ENCODE measurements at places on chromosomes 6 and 20.

DNA sequence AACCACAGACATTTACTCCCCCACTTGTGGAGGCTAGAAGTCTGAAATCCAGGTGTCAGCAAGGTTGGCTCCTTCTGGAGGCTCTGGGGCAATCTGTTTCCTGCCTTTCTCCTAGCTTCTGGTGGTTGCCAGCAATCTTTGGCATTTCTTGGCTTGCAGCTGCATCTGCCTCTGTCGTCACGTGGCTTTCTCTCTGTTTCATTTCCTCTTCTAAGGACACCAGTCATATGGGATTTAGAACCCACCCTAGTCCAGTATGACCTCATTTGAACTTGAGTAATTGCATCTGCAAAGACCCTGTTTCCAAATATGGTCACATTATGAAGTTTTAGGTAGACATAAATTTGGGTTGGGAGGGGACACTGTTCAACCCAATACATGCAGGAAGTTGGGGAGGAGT is 56.2 kb upstream of the EPB41L1 start:
- no peak for DNase-seq

DNA sequence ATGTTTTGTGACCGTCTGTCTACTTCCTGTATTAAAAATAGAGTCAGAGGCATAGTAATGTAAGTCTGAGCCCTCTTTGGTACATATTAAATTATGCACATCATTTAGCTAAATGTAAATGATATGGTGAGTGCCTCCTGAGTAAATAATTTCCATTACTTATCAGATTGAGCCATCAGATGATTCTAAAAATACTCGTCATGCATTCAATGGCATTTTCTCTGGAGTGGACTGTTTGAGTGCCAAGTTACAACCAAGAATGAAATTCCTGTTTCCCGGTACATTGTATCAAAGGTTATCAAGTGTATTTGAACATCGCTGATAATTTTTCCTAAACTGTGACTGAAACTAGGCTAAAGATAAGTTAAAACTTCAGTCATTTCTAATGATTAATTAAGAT is 81.0 kb downstream of the AKAP7 start:
- no peak for DNase-seq

DNA sequence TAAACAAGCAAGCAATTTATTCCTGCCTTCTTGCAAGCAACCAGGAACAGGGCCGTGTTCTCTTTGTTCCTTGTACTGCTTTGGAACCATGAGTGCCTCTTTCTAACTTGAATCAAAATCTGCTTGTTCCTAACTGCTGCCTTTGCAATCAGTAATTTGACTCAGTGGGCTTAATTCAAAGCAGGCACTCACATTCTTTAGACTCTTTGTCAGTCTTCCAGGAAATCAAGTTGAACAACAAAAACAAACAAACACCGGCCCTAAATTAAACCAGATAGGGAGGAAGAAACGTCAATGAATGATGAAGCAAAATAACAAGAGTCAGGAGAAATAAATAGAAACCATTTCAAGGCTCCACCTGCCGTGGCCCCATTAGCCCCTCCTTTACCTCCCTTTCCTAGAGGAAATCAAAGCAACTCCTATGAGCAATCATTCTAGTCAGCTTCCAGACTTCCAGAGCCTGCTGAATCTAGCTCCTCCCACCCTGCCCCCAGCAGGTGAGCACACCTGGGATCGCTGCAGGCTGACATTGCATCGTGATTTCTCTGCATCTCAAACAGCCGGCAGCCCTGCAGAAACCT is 582.2 kb upstream of the FLRT3 start:
- no peak for DNase-seq

- no peak for DNase-seq
Observed at GRCh38 chr6:31767096-31767645, 4.7 kb downstream of the SAPCD1 start.

DNA sequence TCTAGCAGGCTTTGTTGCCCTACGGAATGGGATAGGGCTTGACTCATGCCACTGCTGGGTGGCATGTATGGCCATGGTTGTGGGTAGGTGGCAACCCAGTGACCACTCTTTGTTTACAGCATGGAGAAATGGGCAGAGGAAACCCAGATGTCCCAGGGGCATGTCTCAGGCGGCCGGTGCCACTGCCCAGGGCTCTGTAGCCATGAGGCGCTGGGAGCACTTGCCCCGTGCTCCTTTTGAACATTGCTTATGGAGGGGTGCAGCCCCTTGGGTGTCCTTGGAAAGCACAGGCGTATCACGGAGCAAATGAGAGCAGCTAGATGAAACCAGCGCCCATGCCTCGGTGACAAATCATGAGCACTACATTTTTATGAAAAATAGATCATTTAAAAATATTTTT is 212.5 kb upstream of the ECI2 start:
- no peak for DNase-seq

- no peak for DNase-seq
Observed at GRCh38 chr6:137780447-137781034, 86.5 kb upstream of the TNFAIP3 start.

DNA sequence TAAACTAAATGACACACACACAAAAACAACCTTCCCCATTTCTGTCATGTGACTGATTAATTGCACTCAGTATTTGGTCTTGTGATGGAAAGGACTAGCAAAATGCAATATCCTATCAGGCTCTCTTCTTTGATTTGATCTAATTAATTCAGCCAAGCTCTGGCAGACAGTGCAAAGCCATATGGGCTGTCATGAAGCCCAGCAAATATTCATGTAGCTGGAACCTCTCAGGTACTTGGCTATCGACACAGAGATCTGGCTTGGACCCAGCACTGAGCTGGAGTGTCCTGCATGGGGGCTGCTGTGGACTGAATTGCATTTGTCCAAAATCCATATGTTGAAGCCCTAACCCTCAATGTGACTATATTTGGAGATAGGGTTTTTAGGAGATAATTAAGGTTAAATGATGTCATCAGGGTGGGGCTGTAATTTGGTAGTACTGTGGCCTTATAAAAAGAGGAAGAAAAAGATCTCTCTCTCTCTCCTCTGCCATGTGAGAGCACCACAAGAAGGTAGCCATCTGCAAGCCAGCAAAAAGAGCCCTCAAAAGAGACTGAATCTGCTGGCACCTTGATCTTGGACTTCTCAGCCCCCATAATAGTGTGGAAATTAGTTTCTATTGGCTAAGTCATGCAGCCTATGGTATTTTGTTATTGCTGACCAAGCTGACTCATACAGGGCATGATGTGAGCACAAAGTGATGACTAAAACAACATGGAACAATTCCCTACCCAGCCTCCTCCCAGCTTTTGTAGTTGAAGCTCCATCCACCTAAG is 77.1 kb downstream of the STMND1 start:
- no peak for DNase-seq

GRCh38 chr6:105884011-105884410 is 202.1 kb upstream of the PRDM1 start:
- DNase-seq, result no peak

- DNase-seq, result no peak
Observed at GRCh38 chr6:10586302-10586701, 65.2 kb downstream of the GCNT2 start.

DNA sequence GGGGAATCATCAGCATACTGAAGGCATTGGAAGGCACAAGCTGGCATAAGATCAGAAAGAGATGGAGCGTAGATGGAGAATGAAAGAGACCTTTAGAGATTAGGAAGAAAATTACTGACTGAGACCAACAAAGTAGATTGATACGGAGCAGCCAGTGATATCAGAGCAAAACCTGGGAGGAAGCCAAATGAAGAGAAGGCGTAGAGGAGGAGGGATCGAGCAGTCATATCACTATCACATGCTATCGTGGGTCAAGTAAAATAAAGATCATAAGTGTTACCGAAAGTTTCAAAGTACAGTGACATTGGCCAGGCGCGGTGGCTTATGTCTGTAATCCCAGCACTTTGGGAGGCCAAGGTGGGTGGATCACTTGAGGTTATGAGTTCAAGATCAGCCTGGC is 53.6 kb upstream of the FANCE start:
- DNase-seq, result no peak

DNA sequence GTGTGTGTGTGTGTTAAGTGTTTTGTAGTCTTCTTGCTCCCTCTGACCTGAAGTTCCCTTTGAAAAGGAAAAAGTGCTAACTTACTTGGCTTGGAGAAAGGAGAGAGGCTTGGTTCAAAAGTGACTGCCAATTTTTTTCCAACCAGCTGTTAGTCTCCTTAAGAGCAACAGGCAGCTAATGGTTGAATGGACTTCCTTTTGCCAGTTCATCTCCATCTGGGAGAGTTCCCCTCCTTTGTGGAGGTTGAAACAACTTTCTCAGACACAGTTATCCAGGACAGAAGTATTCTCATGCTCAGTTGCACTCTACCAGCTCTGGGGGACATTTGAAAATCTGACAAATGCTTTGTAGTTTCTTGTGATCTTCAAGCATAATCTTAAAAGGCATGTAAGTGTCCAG is 4.5 kb downstream of the RIPOR2 start:
- no peak for DNase-seq

DNA sequence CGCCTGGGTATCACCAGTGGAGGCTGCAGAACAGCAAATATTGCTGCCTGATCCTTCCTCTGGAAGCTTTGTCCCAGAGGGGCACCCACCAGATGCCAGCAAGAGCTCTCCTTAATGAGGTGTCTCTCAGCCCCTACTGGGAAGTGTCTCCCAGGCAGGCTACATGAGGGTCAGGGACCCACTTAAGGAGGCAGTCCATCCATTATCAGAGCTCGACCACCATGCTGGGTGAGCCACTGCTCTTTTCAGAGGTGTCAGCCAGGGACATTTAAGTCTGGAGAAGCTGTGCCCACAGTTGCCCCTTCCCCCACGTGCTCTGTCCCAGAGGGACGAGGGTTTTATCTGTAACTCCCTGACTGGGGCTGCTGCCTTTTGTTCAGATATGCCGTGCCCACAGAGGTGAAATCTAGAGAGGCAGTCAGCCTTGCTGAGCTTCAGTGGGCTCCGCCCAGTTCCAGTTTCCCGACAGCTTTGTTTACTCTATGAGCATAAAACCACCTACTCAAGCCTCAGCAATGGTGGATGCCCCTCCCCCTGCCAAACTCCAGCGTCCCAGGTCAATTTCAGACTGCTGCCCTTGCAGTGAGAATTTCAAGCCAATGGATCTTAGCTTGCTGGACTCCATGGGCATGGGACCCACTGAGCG is 25.9 kb upstream of the AIG1 start:
- peak; percentile 17 for DNase-seq

- DNase-seq, result no peak
Observed at GRCh38 chr6:51163843-51164529, 345.3 kb downstream of the TFAP2B start.

DNA sequence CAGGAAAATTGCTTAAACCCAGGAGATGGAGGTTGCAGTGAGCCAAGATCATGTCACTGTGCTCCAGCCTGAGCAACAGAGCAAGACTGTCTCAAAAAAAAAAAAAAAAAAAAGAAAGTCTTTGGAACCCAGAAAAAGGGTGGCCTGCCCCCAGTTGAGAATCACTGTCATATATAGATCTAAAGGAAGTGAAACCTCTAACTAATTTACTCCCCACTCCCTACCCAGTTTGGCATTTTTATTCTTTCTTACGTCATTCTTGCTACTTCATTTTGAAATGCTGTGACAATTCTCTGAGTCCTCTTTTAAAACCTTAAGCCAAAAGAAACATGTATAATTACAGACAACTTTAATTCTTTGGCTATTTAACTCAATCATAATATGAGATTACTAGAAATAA is 254.8 kb downstream of the CDC5L start:
- no peak for DNase-seq

GRCh38 chr6:34497411-34497810 is 31.5 kb downstream of the PACSIN1 start:
- DNase-seq, result no peak

GRCh38 chr6:43185391-43185985 is 3.5 kb downstream of the CUL9 start:
- no peak for DNase-seq

DNA sequence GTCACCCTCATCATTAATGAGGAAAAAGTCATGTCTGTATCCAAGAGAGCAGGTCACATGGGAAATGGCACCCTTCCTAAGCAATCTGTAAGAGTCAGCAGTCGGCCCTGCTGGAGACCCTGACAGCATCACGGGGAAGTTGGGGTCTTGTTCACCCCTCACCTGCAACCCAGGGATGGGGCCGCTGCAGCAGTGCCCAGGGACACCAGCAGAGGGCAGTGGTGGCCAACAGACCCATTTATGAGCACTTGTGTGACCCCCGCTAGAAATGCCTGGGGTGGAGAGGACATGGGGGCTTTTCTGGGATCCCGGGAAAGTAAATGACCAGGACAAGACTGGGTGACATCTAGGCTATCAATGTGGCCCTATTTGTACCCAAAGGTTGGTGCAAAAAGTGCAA is 35.9 kb downstream of the ANKRD60 start:
- no peak for DNase-seq

- DNase-seq, result no peak
Observed at GRCh38 chr20:2656471-2657117, 4.2 kb downstream of the NOP56 start.

DNA sequence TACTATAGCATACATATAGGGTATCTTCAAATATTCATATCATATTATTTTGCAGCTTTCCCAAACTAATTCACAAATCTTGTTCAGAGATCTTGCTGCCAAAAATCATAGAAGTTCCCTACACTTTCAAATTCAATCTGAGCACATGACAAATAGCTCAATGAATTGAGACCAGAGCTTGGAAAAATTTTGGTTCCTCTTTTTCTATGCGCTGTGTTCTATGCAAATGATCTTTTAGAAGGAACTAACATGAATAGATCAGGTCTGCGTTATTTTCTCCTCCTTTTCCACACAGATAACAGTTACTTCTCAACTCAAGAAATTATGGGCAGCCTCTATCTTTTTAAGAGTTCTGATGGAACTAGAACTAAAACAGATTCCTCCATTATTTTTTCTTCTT is 316.3 kb downstream of the ARHGAP18 start:
- DNase-seq, result no peak

GRCh38 chr6:100230115-100230952 is 234.4 kb downstream of the SIM1 start:
- DNase-seq, result peak; percentile 64

DNA sequence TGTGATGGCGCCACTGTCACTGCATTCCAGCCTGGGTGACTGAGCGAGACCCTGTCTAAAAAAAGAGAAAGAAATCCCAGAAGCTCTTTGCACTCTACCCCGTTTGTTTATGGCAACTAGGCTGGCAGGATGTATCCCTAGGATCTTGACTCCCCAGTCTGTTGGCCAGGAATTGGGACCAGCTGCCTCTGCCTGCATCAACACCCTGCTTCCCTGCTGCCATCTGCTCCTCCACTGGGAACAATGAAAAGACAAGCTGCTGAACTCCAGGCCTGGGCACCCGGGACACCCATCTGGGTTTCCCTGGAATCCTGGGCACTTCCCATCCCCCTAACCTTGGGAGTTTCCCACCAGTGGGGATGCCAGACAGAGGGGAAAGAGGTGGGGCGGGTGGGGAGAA is 64.9 kb downstream of the CPNE5 start:
- peak; percentile 28 for DNase-seq

GRCh38 chr20:20778676-20779075 is 66.2 kb upstream of the RALGAPA2 start:
- no peak for DNase-seq

GRCh38 chr6:161373905-161374451 is 100.1 kb upstream of the AGPAT4 start:
- peak; percentile 46 for DNase-seq

- DNase-seq, result peak; percentile 36
Observed at GRCh38 chr6:134123666-134124208, 71.3 kb upstream of the SLC2A12 start.
